ENCODE measurements at places on chromosomes 5 and 9.

DNA sequence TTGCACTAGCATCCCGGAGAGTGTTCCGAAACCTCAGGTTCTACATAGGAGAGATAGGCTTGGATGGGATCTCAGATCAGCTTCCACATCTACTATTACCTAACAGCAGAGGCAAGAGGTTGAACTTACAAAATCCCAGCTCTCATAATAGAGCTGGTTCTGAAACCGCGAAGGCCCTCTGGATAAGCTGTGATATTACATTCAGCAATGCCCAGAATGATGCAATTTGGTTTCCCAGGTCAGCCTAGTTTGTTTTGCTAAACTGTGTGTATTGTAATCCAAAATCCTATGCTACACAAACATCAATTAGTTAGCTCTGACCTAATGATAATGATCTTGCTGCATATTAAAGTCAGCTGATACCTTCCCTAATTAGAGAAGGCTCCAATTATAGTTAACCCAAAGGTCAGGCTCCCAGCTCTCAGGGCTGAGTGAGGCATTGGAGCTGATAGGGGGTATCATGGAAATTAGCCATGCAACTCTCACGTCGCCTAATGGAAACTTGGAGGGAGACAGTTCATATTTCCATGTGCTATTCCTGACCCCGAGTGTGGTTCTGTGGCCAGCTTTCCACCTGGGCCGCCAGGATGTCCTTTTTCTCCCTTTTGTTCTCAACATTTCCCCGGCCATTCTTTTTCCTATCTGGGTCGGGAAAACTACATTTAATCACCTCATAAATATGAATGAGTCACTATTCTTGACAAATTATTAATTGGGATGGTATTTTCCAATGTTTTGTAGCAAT, 278.4 kb upstream of the IRX1 start:
- no peak for DNase-seq

GRCh38 chr5:3010301-3010952, 258.9 kb upstream of the IRX2 start:
- DNase-seq, result no peak

DNA sequence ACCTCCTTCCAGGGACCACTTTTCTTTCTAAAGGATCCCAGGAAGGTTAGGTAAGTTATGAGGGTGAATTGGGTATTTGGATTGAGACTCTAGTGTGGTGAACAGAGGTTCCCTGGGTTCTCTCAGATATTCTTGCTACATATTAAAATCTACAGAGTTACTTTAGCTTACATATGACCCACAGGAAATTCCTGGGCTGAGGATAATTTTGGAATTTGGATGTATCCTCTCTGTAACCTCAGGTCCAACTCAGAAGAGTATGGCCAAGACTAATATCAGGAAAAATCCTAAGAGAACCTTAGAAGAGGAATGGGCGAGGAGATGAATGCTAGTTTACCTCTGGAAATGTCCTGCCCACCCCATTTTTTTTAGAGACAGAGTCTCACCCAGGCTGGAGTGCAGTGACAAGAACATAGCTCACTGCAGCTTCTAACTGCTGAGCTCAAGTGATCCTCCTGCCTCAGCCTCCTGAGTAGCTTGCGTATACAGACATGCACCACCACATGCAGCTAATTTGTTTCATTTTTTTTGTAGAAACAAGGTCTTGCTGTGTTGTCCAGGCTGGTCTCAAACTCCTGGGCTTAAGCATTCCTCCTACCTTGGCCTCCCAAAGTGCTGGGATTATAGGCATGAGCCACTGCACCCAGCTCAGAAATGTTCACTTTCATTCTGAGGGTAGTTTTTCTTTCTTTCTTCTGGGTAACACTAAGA, 196.4 kb downstream of the ARHGEF28 start:
- no peak for DNase-seq

- no peak for DNase-seq
Measured at GRCh38 chr9:117305454-117305853, 109.4 kb downstream of the ASTN2 start.

DNA sequence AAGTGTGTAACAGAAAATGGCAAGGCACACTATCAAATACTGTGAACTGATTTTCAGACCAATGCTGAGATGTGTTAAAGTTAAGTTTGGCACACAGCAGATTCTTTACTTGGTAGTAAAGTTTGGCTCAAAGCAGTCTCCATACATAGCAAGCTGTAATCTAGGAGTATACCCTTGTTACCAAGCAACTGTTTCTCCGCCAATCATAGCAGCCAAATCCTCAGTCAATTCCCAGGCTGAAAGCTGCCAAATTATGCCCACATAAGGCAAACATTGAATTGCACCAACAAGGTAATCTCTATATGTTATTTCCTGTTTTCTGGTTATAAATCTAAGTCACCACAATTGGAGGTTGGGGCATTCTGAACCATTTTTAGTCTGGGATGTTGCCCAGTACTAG, 345.7 kb downstream of the DEPDC1B start:
- no peak for DNase-seq

- no peak for DNase-seq
Measured at GRCh38 chr5:143924311-143924978, 112.5 kb downstream of the HMHB1 start.

DNA sequence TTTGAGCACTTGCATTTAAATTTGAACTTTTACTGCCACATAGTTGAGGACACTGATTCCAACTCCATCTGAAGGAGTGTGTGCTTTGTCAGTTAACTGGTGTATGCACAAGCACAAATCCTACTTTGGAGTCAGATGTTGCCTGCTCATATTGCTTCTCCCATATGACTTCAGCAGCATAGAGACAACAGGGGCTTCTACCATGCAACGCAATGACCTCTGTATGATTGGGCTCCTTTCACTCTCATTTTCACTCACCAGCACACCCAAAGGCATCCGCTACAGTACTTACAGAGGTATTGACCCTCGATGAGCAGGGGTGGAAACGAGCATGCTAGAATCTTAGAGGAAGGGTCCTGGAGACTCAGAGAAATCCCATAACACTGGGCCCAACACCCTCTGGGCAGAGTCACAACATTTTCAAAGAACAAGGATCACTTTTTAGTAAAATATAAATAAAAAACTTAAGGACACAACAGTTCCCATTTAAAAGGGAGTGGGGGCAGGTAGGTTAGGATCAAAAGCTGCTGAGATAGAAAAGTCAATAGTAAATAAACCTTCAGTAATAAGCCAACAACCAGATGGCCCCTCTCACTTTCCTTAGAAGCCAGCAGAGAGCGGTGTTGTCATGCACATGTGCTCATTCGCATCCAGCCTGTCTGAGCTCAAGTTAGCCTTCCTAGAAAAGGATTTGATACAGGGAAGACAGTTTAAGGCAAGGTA, 203.8 kb downstream of the SNCAIP start:
- no peak for DNase-seq

DNA sequence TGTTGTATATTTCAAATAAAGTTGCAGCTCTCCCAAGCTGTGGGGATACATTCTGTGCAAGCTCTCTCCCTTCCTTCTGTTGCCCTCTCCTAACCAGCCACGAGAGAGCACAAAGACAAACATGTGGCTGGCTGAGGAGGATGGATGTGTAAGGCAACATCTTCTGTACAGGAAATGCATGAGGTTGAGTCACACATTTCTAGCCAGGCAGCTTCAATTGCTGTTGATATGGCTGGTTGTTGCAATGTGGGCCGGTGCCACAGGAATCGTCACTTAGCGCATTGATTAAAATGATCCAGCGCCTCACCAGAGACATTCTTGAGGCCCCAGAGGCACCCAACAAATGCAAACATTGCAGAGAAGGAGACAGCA, 207.1 kb downstream of the ICE1 start:
- DNase-seq, result no peak
